ENCODE measurements at places on chromosomes 1 and 21.
A peak's percentile ranks its signal among the peaks of the same experiment; 100 is the strongest.

DNA sequence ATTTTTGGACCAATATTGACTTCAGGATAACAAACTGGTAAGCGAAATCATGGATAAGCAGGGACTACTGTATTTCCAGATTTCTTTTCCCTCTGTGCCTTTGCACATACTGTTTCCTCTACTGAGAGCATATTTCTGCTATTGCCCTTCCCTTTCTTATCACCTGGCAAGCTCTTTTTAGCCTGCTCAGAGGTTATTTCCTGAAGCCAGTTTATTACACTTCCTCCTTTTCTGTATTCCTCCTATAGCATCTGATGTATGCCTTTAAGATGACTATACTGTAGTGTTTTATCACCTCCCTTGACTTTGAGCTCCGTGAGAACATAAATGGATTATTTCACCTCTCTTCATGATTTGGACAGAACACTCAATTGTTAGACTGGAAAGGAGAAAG lies 49.0 kb downstream of the MAGI3 start:
- DNase-seq, result no peak

- no peak for DNase-seq
Observed at GRCh38 chr21:33149181-33149580, 79.2 kb downstream of the OLIG1 start.

DNA sequence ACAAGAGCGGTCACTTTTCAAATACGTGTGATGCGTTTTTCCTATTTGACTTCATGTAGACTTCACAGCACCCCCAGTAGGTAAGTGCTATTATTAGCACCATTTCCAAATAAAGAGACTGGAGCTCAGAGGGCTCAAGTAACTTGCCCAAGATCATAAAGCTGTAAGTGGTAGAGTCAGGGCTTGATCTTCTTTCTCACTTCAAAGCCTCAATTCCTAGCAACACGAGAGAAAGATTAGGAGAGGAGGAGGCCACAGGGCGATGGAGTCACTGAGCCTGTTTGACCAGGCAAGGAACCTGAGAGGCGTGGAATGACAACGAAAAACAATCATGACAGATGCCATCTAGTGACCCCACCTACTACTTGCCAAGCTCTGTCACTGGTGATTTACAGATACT lies 181.0 kb downstream of the FOXD2 start:
- no peak for DNase-seq

DNA sequence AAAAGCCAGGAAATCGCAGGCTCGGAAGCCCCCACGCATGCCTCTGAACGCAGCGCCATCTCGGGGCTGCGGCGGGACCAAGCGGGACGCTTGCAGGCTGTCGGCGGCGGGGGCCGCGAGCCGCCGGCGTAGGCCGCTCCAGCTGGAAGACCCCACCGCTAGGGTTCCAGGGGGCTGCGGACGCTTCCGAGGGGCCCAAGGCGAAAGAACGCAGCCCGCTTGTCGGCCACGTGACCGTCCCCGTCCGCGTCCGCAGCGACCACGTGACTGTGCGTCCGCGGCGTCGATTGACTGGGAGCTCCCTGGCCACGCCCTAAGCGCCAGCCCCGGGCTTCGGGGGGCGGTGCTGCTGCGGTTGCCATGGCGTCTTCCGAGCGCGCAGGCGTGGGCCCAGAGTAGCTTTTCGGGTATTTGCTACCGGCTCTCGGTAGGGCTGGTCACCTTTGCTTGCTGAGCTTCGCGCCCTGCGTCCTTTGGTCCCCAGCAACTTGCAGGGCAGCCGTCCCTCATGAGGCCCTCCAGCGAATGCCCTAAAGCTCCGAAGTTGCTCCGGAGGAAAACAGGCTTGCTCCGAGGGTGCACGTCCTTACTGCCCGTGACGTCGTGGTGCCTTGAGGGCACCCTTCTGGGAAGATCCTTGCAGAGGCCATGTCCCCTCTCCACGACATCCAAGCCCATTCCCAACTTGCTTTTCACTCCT lies 197.2 kb downstream of the DYRK1A start:
- peak; percentile 78 for DNase-seq

DNA sequence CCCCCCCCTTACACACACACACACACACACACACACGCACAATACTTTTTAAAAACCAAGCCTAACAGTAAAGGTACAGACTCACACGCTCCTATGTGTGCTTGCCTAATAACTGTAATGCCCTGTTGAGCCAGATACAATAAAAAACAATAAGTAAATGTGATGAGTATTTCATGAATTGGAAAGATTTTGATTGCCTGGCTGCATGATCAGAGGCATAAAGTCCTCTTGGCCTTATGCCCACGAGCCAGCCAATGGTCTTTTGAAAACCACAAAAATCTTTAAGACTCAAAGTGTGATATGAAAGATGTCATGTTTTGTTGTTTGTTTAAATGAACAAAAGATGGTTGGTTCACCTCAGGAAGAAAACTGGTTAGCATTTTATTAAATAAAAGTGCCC lies 441.9 kb upstream of the ZRANB2 start:
- DNase-seq, result no peak

DNA sequence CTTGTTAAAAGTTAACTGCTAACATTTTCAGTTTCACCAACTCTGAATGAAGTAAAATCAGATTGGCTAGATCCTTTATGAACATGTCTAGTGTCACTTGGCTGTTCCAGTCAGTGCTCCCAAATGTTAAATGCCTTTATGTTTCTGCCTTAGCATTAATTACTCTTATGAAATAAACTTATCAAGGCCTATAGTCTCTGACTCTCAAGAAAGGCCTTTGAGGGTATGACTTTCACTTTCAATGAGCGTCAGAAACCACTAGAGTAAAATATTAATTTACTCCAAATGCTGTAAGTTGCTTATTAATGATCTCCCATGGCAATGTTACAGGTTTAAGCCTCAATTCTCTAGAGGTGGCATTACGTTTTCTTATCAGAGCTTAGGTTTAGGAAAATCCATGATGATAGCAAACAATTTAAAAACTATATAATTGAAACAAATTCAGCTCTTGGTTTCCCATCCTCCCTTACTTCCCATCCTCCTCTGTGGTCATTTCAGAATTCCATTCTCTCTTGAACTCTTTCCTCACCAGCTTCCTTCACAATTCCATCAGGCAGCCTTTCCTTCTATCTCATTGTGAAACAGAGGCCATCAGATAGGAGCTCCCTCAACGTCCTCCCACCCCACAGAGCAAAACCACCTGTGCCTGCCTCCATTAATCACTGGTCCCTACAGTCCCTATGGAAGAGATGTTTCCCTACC lies 108.6 kb upstream of the COP1 start:
- DNase-seq, result no peak

DNA sequence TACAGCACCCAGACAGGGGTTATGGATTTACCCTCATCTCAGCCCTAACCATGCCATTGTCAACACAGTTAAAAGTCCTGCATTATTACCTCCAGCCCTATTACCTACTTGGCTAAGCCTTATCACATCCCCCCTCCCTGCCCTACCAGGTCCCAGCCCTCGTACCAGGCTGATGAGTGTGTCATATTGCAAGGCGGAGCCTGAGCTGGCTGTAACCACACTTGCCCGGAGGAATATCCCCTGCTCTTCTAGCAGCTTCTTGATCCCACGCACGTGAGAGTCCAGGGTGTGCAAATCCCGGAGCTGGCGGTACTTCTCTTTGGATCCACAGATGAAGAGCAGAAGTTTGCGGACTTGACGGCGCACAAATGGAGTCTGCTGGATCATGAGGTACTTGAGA lies 87.4 kb downstream of the UBR4 start:
- no peak for DNase-seq

- no peak for DNase-seq
Observed at GRCh38 chr1:90174246-90174645, 179.3 kb downstream of the ZNF326 start.

GRCh38 chr21:45432575-45433255 lies 27.8 kb downstream of the COL18A1 start:
- no peak for DNase-seq

- DNase-seq, result no peak
Observed at GRCh38 chr1:166876540-166876838, 425 bp upstream of the TADA1 start.

- no peak for DNase-seq
Observed at GRCh38 chr21:41319273-41319672, 2.7 kb downstream of the FAM3B start.

GRCh38 chr1:53508056-53508990 lies 49.1 kb downstream of the DMRTB1 start:
- DNase-seq, result no peak

DNA sequence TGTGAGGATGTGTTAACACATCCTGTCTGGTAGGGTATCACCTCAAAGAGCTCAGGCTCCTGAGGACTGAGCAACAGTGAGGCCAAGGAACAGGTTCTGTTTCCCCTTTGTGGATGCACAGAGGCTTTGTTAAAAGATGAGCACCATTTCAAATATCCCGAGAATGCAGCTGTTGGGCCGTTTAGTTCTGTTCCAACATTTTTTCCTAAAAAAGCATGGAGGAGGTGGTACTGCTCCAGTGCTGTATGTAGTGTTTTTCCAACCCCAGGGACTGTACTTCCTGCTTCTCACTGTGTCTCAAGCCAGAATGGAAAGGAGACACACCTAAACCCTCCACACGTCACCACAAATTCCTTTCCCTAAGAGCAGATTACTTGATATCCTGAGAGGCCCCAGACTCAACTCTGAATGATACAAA lies 53.8 kb upstream of the BCL10 start:
- no peak for DNase-seq

DNA sequence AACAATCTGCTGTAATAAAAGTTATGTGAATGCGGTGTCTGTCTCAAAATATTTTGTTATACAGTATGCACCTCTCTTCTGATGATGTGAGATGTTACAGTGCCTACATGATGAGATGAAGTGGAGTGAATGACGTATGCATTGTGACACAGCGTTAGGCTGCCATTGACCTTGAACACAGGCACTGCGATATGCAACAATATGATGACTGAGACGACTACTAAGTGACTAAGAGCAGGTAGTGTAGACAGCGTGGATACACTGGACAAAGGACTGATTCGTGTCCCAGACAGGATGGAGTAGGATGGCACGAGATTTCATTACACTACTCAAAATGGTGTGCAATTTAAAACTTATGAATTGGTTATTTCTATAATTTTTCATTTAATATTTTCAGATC lies 8.4 kb downstream of the SGIP1 start:
- no peak for DNase-seq

DNA sequence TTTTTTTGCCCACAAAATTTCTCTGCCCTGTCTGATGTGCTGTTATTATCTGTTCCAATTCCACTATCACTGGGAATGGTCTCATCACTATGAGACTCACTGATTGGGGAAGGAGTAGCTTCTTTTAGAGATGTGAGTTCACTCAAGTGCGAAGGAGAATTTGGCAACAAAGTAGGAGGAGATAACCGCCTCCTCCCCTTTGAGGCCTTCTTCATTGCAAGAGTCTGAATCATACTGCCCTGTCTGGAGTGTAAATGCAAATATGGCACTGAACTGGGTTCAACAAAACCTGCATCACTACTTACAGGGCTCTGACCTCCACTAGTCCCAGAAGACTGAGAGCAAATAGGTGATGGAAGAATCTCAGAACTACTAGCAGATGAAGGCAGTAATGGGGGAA lies 83.4 kb downstream of the ASH1L start:
- DNase-seq, result no peak

DNA sequence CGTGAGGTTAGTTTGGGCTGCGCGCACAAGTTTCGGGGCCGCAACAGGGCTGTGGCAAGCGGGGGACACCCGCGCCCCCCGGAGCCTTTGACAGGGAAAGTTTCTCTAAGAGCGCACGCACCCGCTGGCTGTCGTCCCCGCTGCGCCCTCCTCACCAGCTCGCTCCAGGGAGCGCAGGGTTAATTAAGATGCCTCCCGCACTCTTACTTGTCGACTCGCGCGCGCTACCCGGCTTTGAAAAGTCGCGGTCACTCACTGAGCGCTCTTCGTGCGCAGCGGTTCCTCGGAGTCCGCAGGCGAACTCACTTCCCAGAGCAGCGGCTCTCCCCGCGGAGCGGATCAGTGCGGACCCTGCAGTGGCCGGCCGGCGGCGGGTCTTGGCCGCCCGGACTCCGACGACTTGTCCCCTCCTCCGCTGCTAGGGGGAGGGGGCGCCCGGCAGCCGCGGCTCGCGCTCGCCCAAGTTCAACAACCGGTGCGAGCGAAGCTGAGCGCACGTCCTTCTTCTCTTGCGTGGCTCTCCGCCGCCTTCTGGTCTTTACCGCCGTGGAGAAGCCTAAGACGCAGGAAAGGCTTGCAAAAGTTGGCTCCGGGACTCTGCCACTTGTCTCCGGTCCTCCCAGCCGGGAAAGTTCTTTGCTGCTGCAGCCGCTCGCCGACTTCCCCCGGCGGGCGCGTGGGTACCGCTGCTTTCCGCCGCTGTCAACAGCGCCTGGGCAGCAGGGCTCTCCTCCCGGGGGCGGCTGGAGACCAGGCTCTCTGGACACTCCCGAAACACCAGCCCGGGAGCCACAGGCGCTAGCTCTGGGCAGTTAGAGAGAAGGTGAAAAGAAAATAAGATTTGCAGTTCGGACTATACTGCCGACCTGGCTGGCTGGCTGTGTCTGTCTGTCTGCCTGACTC lies 506 bp downstream of the JUN start:
- DNase-seq, result peak; percentile 21

GRCh38 chr1:58084266-58084665 lies 462.3 kb downstream of the OMA1 start:
- no peak for DNase-seq

DNA sequence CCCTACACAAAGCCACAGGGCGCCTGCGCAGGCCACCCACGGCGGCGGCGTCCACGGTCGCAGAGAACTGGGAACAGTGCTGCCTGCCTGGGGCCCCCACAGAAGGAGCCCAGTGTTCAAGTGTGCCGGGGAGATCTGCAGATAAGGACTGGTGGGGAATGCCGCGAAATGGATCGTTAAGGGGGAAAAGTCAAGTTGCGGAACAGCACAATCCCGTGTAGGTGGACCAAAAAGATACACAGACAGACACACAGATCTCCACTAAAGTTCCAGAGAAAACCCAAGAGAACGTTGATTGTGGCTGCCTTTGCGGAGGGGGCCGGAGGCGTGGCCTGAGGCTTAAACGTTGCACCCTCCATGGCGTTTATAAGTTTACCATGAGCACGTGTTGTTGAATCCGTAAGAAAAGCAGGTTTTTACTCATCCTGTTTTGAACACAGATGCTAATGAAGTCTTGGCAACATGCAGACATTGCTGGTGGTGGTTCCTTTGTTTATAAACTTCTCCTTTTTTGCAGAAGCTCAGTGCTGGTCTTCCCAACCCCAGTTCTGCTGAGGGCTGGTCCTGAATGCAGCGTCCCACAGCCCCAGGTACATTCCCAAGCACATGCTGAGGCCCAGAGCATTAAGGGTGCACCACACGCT lies 4.1 kb downstream of the SPATC1L start:
- no peak for DNase-seq

- DNase-seq, result no peak
Observed at GRCh38 chr1:29055160-29055559, 68.5 kb downstream of the TMEM200B start.

DNA sequence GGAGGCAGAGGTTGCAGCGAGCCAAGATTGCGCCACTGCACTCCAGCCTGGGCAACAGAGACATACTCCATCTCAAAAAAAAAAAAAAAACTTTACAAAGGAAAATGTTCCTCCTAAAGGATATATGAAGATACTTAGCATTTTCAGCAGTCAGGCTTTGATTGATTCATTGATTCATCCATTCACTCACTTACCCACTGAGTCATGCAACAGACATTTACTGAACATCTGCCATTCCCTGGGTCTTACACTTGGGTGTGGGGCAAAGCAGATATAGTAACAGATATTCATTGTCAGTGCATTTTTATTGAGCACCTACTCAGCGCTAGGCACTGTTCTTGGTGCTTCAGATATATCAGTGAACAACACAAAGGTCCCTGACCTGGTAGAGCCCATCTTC lies 5.6 kb upstream of the LACTBL1 start:
- DNase-seq, result no peak

Data from stimulated activated CD8-positive, alpha-beta memory T cell treated with anti-CD3 and anti-CD28 coated beads, Interleukin-7, amount 100 ng/mL, for 24 hours (primary cell).